Mucosa of gallbladder (tissue), 1 donor: ENCODE measurements at places on chromosomes 13 and 19. TPM values are rescaled to one million over a fixed set of nuclear protein-coding genes. Genes with fewer than 3 reads are reported as not detected.

Gene ARHGAP33
- 20.1 TPM for total RNA-seq

Gene ZNF221
- 7.5 TPM for total RNA-seq

Gene VSTM2B
- 0.17 TPM for total RNA-seq

Gene GRK1
- not detected for total RNA-seq

Gene GPR18
- 0.37 TPM for total RNA-seq

Gene COL4A1
- 347 TPM for total RNA-seq

Gene LIN7B
- total RNA-seq, result 6.8 TPM

DNA sequence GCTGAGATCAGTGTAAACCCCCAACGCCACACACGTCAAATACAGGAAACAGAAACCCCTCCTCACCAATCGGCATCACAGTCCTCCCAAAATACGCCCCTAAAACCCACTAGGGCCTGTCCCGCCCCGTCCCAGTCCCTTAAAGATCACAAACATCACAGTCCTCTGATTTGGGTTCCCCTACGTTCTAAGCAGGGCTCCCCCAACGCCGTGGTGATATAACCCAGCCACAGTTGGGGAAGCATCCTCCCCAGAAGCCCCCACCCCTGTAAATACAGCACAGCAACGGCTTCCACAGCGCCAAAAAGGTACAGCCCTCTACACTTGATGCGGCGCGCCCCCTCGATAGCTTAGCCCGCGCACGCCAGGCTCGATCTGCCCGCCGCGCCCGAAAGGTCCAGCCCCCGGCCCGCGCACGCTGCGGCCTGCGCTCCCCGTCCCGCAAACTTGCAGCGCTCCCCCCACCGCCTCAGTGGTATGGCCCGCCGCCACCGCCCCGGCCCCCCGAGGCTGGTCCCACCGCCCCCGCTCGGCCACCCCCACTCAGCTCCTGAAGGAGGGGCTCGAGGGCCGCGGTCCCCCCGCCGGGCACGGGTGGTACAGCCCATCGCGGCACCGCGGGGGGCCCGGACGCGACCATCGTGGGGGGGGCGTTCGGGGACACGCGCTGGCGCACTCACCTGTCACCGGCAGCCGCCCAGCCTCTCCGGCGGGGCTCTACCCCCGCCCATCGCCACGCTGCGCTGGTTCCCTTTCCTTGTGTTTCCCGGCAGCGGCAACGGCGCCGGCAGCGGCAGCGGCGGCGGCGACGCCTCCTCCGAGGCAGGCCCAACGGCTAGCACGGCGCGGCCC lies at the start of gene AKT2:
Gene AKT2, minus strand, starts transcription at position 845 of the 852 bp plus-strand sequence. CDS start 20,078 bp downstream, outside the sequence.
- DNase-seq, result no peak

GRCh38 chr13:98454389-98454881 lies 122.5 kb downstream of the STK24 start:
- peak; percentile 34 for DNase-seq

GRCh38 chr13:31050486-31051400 lies 111.0 kb downstream of the HSPH1 start:
- DNase-seq, result no peak

- no peak for DNase-seq
Observed at GRCh38 chr13:54387625-54388024, 1359.0 kb downstream of the OLFM4 start.

- DNase-seq, result no peak
Observed at GRCh38 chr13:78341032-78341431, 262.3 kb downstream of the POU4F1 start.

DNA sequence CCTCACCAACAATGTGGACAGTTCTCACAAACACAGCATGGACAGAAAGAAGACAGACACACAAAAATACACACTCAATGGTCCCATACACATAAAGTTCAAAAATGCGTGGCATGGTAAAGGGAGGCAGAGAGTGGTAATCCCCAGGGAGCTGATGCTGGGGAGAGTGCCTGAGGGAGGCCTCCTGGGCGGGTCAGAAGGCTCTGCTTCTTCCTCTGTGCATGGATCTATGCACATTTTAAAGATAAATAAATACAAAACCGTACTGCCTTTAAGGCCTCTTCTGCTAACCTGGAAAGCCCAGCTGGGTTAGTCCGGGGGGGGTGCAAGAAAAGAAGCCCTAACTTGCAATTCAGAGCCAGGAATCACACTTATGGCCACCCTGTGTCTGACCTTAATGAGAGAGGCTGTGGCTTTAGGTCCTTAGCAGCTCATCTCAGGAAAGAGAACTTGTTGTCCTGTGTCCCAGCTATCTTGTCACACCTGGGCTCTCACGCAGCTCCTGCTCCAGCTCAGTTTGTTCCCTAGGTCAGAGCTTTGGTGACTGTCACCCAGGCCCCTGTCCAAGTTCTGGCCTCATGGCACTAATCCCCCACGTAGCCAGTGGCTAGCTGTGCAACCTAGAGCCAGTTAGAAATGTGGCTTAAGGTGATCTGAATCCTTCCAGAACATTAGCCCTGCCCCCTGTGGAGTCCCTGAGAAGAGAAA lies 28.5 kb downstream of the POP4 start:
- DNase-seq, result no peak

- DNase-seq, result peak; percentile 38
Observed at GRCh38 chr19:14023404-14024235, 4.3 kb upstream of the RLN3 start.

- DNase-seq, result no peak
Observed at GRCh38 chr13:20119960-20120359, 40.9 kb downstream of the GJA3 start.

DNA sequence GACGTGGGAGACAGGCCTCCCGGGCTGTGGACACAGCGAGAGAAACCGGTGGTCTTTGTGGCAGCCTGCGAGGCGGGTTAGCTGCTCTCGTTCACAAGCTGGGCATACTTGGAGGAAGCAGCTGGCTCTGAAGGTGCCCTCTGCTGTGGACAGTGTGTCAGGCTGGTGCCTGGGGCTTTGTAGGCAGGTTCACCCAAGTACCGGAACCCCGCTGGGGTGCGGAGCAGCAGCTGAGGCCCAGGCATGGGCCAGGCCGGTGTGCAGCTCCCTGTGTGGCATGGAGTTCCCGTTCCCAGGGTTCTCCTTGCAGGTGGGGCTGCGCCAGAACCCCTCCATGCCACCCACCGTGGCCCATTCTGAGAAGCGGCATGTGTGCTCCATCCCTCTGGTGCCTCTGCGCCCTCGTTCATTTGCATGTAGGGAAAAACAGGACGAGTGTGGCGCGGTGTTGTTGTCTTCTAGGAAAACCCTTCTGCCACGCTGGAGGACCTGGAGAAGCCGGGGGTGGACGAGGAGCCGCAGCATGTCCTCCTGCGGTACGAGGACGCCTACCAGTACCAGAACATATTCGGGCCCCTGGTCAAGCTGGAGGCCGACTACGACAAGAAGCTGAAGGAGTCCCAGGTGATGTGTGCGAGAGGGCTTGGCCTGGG lies 20.0 kb downstream of the UPF1 start:
- no peak for DNase-seq

GRCh38 chr13:109700176-109700575 lies 86.2 kb downstream of the IRS2 start:
- DNase-seq, result peak; percentile 88

DNA sequence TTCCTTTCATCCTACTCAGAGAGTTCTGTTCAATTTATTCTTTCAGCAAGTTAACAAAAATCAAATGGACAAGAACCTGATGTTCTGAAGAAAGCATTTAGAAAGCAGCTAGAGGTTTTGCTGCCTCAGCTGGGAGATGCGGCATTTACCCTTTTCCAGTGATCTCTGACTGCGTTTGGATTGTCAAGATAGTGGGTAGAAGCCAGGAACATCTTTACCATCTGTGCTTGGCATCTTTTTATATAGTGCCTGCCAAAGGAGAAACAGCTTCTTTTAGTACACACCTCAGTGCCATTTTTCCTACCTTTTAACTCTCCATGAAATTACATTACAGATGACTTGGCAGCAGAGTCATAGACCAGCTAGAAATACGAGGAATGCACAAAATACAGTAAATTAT lies 680.8 kb downstream of the SLITRK1 start:
- no peak for DNase-seq

DNA sequence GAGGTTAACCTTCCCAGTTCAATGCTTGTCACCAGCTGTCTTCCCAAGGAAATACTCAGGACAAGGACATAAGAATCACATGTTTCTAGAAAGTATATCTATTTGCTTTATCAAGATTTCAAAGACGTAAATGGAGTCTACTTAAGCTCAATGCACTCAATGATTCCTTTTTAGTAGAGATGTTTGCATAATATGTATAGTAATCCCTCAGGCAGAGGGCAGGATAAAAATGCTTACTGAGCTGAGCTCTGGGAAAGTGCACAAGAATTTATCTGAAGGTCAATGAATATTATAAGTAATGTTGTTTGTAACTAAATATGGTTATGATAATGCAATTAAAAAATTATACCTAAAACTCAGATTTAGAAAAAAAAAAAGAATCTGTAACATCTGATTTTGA lies 1309.4 kb upstream of the SLC10A2 start:
- DNase-seq, result no peak

DNA sequence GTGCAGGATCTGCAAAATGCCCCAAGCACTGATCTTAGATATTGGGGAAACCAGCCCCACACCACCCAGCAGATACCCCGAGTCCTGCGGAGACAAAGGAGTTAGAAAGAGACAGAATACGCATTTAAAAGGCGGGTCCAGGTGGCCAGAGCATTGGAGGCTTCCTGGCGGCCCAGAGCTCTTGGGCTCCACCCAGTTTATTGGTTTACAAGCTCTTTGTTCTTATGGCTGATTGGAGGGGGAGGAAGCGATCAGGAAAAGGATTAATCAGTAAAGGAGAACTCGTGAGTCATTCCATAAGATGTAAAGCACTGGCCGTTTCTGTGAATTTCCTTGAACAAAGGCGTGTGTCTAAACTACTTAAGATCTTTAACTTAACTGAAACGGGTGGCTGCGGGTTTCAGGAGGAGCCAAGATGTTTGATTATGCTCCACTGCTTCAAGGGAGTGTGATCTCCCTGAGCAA lies 926 bp downstream of the ZNF587 start:
- peak; percentile 70 for DNase-seq

- peak; percentile 58 for DNase-seq
Observed at GRCh38 chr19:45568732-45569131, 15.9 kb downstream of the OPA3 start.

GRCh38 chr13:46197299-46198048 lies 14.3 kb upstream of the LRRC63 start:
- no peak for DNase-seq

DNA sequence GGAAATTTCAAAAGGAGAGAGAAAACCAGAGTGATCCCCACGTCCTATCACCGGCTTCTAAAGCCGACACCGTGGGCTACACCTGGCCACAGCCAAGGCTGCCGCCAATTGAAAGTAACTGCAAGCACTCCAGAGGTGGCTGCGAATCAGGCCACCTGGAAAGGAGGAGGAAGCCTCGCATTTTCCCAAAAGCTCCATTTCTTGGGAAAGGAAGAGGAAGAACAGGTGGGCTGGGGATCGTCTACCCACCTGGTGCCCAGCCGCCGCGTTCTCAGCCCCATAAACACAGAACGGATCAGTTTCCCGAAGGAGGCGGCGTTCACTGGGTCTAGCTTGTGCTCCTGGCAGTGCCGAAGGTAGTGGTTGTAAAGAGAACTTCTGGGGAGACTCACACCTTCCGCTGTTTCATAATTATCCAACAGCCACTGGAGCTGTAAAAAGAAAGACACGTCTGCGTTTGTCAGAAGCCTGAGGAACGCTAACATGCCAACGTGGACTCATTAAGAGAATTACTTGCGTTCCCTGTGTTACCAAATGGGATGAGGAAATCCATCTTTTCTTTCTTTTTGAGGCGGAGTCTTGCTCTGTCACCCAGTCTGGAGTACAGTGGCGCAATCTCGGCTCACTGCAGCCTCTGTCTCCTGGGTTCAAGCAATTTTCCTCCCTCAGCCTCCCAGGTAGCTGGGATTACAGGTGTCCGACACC lies 38.1 kb upstream of the RANBP3 start:
- DNase-seq, result no peak

DNA sequence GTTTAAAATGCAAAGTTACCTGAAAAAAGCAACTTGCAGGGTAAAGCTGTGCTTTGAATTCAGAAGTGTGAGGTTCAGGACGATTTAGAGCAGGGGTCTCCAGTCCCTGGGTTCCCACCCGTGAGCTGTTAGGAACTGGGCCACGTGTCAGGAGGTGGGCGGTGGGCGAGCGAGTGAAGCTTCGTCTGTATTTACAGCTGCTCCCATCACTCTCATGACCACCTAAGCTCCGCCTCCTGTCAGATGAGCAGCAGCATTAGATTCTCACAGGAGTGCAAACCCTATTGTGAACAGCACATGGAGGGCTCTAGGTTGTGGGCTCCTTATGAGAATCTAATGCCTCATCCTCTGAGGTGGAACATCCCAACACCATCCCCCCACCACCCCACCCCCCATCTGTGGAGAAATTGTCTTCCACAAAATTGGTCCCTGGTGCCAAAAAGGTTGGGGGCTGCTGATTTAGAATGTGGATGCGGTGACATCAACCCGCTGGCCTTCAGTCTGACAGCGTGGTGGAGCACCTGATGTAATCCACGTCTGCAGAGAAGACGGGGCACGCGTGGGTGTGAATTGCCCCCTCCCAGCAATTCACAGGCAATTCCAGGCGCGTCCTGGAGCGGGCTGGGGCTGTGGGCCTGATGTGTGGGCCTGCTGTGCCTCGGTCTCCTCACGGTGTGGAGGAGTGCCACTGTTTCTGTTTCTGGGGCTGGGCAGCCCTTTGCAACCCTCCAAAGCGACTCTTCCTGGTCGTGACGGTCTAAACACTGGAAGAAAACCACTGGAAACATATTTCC lies 214.0 kb upstream of the SOX1 start:
- no peak for DNase-seq

DNA sequence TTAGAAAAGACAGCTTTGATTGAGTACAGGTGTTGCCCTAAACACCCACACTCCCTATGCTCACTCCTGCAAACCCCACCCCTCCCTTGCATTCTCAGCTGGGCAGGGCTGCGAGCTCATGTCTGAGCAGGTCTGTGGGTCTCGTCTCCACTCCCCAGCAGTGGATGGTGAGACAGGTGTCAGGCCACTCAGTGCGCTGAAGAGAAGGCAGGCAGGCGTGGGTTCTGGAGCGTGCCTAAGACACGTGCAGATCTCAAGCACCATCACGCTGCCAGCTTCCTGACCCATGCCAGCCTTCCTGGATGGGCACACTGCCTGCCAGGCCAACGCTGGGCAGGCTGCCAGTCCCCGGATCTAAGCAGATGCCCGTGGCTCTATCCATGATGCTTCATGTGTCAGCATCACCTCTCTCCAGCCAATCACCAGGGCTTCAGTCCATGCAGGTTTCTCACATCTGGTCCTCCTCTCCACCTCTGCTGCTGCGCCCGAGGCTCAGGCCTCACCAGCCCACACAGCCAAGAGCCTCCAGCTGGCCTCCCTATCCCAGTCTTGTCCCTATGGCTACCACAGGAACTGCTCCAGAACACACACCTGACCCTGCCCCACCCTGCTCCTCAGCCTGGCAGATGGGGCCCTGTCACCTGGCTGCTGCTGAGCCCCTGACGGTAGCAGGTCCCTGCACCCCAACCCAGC lies 42.6 kb downstream of the EPS15L1 start:
- DNase-seq, result peak; percentile 62

DNA sequence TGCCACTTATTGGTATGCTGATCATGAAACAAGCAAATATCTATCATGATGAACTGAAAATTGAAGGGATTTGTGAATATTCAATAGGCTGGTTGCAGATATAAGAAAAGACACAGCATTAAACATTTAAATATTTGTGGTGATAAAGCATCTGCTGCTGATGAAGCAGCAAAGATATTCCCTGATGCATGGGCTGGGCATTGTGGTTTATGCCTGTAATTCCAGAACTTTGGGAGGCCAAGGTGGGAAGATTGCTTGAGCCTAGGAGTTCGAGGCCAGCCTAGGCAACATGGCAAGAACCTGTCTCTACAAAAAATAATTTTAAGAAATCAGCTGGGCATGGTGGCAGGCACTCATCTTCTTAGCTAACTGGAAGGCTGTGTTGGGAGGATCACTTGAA lies 54.5 kb downstream of the GPR180 start:
- no peak for DNase-seq
